ENCODE measurements at places on chromosomes 12 and 14. TPM values are rescaled to one million over a fixed set of nuclear protein-coding genes. Genes with fewer than 3 reads are reported as not detected.

GRCh38 chr14:103071544-103072251, 12.3 kb upstream of the LBHD2 start:
- no peak for DNase-seq

- DNase-seq, result peak; percentile 94
These were observed 33.0 kb upstream of the P2RX4 start for GRCh38 chr12:121176826-121177529.

DNA sequence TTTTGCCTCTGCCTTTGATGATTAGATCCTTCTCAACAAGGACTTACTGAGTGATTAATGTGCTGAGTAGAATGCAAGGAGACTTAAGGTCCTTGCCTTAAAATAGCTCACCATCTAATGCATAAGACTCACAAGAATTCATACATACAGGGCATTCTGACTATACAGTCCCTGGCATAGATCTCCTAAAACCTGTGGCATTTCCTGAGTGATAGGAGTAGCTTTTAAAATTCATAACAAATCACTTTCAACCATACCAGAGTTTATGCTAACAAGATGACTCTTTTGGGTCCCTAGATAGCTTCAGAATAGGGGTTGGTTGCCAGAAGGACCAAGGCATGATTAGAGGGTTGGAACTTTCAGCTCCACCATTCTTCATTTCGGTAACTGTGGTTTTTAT, 48.8 kb downstream of the STXBP6 start:
- no peak for DNase-seq

DNA sequence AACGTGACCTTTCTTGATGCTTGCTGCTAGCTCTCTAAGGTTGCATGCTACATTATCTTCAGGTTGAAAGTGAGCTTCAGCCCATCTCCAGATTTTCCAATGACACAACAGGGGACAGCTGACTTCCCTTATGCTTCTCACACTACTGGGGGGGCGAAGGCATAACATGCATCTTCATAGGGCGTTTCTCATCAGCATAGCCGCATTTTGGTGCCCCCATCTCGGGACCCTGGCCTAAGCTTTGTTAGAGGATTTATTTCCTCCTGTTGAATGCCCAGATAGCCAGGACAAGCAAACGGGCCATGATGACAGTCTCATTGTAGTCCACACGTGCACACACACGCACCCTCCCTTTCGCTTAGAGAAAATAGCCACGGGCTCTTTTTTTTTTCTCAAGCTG, 30.7 kb downstream of the SSPN start:
- DNase-seq, result peak; percentile 65

DNA sequence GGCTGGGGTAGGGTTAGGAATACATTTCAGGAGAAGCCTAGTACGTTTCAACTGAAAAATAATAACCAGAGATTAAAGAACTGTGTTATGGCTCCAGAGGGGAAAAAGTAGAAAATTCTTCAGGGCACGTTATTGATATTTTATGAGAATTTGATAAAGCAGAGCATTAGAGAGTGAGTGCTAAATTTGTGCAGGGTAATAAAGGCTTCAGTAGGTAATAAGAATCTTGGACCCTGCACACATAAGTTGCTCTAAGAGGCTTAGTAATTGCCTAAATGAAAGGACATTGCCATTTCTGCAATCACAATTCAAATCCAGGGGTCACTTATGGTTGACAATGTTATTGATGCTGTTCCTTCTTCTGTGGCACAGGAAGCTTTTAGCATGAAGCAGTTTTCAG, 439.4 kb upstream of the DCN start:
- no peak for DNase-seq

GRCh38 chr14:90453401-90453951, 56.6 kb downstream of the CALM1 start:
- peak; percentile 89 for DNase-seq

DNA sequence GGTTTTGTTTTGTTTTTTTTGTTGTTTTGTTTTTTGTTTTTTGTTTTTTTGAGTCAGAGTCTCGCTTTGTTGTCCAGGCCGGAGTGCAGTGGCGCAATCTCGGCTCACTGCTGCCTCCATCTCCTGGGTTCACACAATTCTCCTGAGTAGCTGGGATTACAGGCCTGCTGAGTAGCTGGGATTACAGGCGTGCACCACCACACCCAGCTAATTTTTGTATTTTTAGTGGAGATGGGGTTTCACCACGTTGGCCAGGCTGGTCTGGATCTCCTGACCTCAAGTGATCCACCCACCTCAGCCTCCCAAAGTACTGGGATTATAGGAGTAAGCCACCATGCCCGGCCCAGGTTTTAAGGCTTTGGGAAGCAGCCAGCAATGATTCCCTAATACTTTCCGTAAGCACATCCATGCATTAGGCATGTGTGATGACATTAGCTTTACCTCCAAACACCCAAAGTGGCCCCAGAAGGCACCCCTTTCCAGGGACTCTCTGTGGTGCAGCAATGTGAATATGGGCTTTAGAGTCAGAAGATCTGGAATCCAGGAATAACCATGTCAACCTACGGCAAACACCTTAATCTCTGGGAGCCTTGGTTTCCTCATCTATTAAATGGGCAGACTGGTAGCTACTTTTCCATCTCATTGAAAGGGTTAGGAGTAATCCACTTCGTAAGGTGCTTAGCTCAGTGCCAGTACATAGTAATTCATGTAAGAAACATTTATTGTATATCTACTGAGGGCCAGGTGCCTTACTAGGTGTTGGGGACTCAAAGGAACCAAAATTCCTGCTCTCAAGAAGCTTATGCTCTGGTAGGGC, 152.9 kb downstream of the ZFP36L1 start:
- no peak for DNase-seq

DNA sequence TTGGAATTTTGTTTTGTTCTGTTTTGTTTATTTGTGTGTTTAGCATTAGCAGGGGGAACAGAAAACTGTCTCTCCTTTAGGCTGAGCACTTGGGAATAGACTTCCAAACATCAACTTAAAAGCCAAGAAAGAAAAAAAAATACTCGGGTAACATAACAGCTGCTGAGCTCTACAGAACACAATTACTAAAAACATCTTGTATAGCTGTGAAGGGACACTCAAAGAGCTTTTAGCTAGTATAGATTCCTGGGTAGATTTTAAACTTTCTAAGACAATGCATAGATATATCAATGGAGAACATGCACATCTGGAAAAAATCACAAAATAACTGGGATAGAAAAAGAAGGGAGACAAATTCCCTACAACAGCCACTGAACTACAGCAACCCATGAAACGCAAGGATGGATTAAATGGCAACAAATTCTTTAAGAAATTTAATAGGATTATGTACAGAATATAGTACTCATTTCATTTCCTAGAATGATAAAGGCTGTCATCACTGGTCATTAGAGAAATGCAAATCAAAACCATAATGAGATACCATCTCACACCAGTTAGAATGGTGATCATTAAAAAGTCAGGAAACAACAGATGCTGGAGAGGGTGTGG, 174.3 kb upstream of the KRR1 start:
- DNase-seq, result no peak

DNA sequence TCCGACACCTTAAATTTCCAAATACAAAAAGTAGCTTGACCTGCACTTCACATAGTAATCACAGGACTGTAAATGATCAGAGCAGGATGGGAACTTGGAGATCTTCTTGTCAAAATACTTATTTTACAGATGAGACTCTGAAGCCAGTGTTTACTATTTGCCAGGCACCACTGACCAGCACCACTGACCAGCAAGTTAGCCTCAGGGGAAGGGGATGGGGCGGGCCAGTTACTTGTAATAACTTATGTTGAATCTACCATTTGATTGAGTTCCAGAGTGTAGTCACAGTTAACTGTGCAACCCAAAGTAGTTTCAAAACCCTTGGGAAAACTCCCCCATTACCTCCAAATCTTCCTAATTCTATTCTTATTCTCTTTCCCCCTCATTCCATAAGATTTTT, 278.4 kb downstream of the PCNX1 start:
- DNase-seq, result no peak

DNA sequence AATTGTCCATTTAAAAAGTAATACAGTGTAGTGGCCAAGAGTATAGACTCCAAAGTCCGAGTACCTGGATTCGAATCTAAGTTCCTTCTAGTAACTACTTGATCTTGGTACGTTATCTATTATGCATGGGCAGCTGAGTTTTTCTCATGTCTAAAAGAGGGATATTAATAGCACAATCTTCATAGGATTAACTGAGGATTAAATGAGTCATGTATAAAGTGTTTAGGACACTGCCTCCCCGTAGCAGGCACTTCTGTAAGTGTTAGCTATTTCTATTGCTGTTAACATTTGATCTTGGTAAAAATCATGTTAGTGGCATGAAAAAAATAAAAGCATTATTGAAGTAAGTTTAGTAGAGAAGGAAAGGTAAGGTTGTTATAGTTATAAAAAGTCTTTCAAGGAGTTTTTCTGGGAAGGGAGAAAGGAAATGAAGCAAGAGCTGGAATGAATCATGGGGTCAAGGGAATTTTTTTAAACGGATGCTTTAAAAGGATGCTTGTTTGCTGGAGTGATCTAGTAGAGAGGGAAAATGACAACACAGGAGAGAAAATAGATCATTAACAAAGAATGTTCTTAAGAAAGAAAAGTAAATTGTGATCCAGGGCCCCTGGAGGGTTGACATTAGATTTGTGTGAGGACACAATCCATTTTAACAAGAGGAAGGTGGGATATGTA, 502.2 kb upstream of the USP15 start:
- DNase-seq, result no peak

DNA sequence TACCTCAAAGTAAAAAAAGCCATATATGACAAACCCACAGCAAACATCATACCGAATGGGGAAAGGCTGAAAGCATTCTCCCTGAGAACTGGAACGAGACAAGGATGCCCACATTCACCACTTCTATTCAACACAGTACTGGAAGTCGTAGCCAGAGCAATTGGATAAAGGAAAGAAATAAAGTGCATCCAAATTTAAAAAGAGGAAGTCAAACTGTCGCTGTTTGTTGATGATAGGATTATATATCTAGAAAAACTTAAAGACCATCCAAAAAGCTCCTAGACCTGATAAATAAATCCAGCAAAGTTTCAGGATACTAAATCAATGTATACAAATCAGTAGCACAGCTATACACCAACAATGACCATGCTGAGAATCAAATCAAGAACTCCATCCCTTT, 5.2 kb downstream of the NDUFA12 start:
- no peak for DNase-seq

GRCh38 chr14:79256380-79256779, 954.9 kb downstream of the DIO2 start:
- no peak for DNase-seq

The CCDC38 gene
- not detected for total RNA-seq

The TGM1 gene
- not detected for total RNA-seq

The PDE3A gene
- total RNA-seq, result not detected

The PRR4 gene
- 9.2 TPM for total RNA-seq

The STXBP6 gene
- 2.1 TPM for total RNA-seq

The SIX4 gene
- total RNA-seq, result 20.5 TPM
